ENCODE measurements at places on chromosomes 1 and 21.
A peak's percentile ranks its signal among the peaks of the same experiment; 100 is the strongest.

- DNase-seq, result peak; percentile 41
Measured at GRCh38 chr1:202184750-202185460, 8.7 kb upstream of the LGR6 start.

- DNase-seq, result no peak
Measured at GRCh38 chr1:145782272-145783099, 41.4 kb downstream of the RNF115 start.

GRCh38 chr1:21865609-21865942, 53.5 kb downstream of the LDLRAD2 start:
- DNase-seq, result no peak

DNA sequence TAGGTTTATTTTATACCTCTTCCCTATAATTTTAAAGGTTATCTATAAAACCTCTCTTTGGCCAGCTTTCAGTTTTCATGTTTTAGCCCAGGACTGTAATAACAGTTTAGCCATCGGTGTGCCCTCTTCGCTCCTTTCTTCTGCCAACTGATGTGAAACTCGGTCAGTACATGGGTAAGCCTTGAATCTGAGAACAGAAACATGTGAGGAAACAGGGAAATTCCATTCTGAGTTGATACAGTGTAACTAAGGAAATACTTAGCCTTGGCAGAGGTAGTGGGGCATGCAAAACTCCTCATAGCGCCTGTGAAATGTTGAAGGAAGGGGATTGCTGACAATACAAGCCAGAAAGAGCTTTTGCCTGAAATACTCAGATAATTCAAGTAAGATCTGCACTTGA, 465.2 kb downstream of the NCAM2 start:
- no peak for DNase-seq

GRCh38 chr1:101704895-101705294, 291.8 kb downstream of the OLFM3 start:
- DNase-seq, result no peak

- DNase-seq, result no peak
Measured at GRCh38 chr21:33695813-33696212, 53.5 kb downstream of the ITSN1 start.

DNA sequence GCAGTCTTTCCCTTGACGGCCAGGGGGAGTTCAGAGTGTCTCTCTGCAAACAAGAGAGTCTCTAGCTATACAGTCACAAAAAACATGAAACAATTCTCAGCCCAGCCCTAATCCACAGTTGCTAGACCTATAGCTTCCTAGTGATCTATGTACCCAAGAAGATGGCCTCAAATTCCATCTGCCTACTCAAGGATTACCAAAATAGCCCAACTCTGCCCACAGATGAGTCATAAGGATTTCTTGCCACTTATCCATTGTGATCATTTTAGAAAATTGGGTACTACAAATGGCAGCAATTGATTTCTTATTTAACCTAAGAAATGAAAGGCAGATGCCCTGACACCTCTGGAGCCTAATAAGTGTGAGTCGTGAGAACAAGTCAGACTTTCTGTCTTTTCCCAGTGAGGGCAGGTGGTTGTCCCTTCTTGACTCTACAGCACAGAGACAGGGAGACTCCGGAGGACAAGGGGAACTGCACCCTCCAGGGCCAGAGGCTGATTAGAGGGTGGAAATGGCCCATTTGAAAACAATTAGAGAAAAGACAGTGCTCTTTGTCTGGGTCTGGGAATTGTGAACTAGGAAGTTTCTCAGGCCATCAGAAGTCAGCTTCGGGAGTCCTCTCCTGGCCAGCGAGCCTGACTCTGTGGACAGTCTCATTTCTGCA, 65.4 kb downstream of the ABCA4 start:
- DNase-seq, result no peak

GRCh38 chr1:236851871-236852270, 56.8 kb downstream of the MTR start:
- no peak for DNase-seq

DNA sequence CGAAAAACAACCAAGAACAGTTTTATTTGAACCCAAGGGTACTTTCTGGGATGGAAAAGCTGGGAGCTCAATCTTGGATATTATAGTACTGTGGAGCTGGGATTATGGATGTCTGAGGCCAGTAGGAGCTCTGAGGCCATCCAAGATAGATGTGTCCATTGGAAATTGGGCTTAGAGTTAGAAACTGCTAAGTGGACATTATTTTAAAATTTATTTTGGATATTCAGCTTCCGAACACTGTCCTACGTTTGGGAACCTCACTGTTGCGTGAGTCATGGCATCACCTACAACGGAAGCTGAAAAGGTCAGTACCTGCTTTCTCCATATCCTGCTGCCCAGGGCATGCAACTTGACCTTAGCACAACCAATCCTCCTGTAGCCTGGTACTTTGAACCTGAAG, 61.0 kb downstream of the RYR2 start:
- no peak for DNase-seq

DNA sequence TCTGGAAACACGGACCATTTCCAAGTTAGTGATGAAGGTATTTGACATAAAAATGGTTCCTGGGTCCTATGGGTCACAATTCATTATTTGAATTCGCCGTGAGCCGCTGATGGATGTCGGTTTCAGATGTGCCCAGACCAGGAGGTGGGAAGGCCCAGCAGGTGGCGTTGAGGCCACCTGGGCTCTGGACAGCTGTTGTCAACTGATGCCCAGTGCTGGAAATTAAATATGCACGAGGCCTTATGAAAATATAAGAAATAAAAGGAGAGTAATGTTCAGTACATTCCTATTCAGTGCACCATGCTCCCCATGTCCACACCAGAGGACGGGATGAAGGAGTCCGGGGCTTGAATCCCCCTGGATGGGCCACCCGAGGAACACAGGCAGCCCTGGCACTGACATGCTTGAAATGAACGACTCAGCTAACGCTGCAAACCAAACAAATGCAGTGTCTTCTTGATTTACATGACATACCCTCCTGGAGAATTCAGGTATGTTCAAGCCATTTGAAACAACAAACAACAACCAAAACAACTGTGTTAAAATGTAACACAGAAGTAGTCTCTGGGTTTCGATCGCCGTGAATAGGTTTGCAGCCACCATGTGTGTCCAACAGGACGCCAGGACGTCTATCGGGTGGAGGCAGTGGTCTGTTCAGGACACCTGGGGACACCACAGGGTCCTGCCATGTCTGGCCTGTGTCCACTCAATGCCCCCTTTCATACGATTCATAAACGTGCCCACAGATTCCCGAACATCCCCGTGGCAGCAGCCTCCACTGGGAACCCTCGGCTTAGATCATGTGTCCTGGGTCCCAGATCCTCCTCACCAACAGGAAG, 6.1 kb downstream of the TFF3 start:
- DNase-seq, result no peak

DNA sequence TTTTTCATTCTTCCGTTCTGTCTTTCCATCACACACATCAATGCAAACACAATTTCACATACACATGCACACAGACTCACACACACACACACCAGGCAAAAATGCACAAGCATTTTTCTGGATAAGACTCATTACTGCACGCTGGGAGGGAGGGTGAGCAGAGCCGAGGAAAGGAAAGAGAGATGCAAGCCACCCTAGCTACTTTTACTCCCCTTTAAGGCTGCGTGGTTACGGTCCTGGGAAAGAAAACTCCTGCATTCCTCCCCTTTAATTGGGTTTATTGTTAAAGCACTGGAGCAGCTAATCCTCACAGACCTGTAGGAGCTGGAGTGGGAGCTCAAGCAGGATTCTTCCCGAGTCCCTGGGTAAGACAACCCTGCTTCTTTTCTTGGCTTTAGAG, at the start of gene CAMK1G:
Gene CAMK1G (plus strand): TSS at position 307 of the 400 bp plus-strand sequence. CDS start 11,270 bp downstream, outside the sequence.
- DNase-seq, result no peak

DNA sequence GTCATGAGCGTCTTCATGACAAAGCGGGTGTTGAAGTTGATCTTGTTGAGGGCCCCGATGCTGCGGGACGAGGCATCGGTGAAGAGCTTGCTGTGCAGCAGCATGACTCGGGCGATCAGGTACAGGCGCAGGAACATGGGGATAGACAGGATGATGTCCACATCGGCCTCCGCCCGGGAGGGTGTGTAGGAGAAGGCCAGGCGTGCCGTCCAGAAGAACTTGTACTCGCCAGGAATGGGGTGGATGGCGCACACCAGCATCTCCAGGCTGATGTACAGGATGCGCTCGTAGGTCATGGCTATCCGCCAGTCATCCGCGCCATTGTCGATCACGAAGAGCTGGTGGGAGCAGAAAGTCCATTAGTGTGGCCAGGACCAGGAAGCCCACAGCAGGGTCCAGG, 98.0 kb downstream of the KCNN3 start:
- no peak for DNase-seq

GRCh38 chr1:16068356-16069270, 4.8 kb downstream of the FAM131C start:
- no peak for DNase-seq

DNA sequence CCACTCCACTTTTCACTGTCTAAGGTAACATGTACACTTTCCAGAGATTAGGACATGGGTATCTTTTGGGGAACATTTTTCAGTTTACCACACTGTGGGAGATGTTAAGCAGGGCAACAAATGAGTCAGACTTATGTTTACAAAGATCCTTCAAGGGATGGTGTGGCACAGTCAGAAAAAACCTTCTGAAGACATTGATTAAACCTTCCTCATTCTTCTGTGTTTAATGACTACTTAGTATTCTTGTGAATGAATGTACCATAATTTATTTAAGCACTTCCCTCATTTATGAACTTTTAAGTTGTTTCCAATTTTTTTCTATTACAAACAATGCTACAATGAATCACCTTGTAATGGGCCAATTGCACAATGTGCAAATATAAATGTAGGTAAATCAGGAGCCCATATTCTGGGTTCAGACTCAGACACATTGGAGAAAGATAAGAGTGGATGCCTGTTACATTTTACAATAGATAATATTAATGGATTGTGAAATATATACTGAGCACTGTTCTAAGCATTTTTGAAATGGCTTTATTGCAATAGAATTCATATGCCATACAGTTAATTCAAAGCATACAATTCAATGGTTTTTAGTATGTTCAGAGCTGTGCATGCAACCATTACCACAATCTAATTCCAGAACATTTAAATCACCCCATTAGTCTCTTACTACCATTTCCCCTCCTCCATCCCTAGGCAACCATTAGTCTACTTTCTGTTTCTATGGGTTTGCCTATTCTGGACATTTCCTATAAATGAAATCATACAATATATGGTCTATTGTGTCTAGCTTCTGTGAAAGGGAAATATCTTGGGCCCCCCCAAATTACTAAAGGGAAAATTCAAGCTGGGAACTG, 1.9 kb upstream of the SFT2D2 start:
- DNase-seq, result no peak

GRCh38 chr1:164671966-164672571, 113.1 kb downstream of the PBX1 start:
- DNase-seq, result no peak

GRCh38 chr1:211335522-211336157, 9.0 kb downstream of the TRAF5 start:
- DNase-seq, result no peak

- no peak for DNase-seq
Measured at GRCh38 chr1:166675213-166675612, 164.1 kb upstream of the POGK start.

- DNase-seq, result no peak
Measured at GRCh38 chr1:14261395-14261794, 337.1 kb upstream of the KAZN start.

DNA sequence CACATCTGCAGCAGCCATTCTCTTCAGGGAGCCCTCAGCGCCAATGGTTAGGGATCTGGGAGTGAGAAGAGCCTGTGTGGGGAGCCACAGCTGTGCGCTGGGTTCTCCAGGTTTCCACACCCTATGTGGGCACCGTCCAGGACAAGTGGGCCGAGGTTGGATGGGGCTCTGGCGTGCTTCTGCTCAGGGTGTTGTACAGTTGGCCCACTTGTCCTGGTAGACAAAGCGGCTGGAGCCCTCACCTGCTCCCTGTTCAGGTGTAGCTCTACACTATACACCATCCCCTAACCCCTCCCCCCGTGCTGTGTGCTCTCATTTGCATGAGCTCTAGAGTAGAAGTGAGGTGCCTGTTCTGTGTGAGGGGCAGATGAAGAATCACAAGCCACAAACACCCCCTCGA, 12.2 kb downstream of the SH3BP5L start:
- DNase-seq, result no peak

DNA sequence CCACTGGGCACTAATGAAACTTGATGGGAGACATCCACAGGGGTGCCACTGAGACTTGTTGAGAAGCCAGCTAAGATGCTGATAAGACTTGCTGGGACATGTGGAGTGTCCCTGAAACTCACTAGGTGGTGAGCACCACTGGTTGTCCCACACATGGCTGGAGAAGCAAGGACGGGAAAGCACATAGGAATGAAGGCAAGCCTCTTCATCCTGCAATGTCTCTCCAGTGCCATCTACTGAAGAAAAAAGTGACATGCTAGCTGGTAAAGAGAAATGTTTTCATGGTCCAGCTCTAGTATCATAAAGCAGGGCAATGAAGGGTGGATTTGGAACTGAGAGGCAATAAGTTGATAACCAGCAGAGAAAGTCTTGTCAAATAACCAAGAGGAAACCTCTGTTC, 283.0 kb downstream of the PAPPA2 start:
- DNase-seq, result no peak

GRCh38 chr1:52707927-52708655, 9.9 kb upstream of the COA7 start:
- no peak for DNase-seq

DNA sequence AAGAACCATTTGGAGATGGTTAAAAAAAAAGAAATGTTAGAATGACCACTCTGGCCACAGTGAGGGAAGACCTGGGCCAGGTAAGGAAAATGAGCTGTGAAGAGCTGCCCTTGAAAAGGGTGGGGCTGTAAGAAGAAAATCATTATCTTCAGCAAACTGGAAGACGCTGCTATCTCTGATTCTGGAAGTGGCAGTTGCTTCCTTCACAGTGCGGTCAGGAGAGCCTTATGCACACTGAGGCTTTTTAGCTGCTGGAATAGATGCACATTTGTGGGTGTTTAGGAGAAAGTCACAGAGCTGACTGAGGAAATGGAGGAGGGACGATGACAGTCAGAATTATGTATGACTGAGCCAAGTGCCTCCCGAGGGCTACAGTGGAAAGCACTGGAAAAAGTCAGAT, 91.6 kb downstream of the TBX19 start:
- DNase-seq, result no peak

- DNase-seq, result no peak
Measured at GRCh38 chr1:201248721-201249559, 34.4 kb upstream of the PKP1 start.

Measured in stimulated activated CD8-positive, alpha-beta memory T cell treated with anti-CD3 and anti-CD28 coated beads, Interleukin-7, amount 100 ng/mL, for 1 hour (primary cell).